Stimulated activated CD4-positive, alpha-beta T cell treated with anti-CD3 and anti-CD28 coated beads, TNF-alpha, amount 100 ng/mL, for 1 hour (primary cell): ENCODE measurements at places on chromosomes 4 and X.

- DNase-seq = no peak
Observed at GRCh38 chr4:124478470-124478869, 234.1 kb downstream of the ANKRD50 start.

DNA sequence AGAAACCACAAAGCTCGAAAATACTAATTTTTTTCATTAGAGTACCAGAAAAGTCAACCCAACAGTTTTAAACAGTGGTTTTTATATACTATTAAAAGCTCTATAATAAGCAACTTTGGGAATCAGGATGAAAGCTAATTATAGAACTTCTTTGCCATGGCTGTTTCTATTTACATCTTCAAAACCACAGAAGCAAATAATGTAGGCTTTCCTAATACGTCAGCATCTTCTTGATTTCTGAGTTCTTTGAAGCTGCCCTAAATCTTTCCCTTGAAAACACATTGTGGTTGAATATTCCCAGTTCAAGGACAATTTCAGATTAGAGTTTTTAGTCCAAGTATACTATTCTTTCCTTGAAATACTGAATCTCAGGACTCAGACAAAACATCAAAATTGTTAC, 460.2 kb upstream of the FAT1 start:
- DNase-seq = no peak

DNA sequence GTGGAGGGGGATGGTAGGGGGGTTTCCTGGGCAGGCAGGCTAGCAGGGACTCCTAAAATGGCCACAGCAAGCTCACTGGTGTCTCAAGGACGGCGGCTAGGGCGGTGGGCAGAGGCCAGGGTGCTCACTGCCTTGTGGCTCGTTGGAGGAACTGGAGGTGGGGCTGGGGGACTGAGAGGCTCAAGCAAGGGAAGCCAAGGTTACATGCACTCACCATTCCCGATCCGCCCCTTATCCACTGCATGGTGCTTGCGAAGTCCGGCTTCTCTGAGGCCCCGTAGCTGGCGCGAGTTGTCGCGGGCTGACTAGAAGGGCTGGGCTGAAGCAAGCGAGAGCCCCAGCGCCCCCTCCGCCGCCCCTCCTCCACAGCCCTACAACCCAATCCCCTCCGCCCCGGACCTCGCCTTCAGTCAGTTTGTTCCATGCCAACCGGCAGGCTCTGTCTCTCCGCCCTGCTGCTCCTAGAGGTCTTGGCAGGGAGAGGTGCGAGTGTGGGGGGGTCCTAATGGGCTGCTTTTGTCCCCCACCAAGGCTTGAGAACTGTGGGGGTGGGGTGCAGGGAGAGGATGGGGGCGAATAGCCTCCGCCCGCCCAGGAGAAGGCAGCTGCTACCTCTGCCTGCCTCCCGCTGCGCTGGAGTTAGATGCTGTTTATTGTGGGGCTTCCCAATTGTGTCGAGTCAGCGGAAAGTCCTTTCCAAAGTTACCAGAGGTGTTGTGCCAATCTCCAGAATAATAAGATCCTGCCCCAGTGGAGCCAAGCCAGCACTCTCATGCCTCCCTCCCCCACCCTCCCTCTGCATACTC, at the start of gene ARHGEF9:
TSS of gene ARHGEF9 (minus strand) at position 313 of the 806 bp plus-strand sequence. CDS start at position 244, 69 bp downstream.
- DNase-seq = no peak

DNA sequence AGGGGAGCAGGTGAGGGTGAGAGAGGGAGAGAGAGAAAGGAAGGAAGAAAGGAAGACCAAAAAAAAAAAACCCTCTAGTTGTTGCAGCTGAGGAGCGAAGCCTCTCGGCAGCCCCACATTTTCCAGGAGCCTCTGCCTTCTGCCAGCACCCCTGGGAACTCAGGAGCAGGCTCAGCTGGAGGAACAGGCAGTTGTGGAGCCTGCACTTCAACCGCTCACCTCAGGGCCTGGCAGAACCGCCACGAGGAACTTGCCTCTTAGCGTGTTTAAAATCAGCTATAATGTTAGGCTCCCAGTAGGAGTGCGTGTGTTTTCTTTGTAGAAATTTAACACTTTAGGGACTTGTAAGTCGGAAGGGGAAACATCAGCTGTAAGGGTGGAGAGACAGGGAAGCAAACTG, 65.7 kb downstream of the SEL1L3 start:
- DNase-seq = no peak

DNA sequence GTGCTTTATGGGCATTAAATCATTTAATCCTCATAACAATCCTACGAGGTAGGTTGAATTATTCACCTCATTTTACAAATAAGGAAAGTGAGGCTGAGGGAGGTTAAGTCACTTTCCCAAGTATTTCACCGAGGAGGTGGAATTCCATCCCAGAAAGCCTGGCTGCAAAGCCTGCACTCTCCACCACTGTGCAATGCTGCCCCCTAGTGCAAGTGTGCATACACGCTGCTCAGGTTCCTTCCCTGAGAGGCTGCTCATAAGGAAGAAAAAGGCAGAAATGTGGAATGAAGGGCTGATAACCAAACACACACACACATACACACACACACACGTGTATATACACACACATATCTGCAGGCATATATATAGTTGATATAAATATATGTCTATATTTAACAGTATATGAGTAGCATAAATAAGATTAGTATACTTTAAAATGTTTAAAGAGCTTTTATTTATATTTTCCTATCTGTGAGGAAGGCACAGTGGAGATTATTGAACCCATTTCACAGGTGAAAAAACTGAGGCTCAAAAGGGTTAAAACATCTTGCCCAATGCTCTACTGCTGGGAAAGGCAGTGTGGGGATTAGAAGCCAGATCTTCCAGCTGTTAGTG, 714.5 kb upstream of the TENM3 start:
- DNase-seq = no peak

DNA sequence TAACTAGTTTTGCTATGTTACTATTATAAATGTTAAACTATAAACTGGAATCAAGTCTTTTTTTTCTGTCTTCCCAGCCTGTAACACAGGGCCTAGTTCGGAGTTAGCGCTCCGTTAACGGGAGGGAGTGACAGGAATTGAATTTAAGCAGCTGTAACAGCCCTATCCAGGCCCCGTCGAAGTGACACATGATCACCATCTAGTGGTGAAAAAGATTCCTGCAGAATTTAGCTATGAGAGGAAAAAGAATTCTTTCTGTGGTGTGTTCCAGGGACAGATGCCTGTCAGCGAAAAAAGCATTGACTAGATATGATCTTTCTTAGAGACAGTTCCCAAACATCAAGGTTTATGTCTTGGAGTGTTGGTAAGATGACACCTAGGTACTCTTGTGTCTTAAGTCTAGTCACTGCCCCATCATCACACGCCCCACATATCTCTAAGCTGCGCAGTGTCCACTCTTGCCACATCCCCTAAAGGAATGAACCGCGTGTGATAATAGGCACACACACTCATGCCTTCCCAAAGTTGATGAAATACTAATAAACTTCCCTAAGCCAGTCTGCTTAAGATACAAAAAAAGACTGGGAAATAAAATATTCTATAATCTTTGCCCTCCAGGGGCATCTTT, 2.1 kb downstream of the GAB3 start:
- DNase-seq = no peak

- no peak for DNase-seq
Observed at GRCh38 chr4:169565606-169566005, 46.8 kb downstream of the NEK1 start.

GRCh38 chrX:39896951-39897740, 200.6 kb downstream of the BCOR start:
- DNase-seq = no peak

DNA sequence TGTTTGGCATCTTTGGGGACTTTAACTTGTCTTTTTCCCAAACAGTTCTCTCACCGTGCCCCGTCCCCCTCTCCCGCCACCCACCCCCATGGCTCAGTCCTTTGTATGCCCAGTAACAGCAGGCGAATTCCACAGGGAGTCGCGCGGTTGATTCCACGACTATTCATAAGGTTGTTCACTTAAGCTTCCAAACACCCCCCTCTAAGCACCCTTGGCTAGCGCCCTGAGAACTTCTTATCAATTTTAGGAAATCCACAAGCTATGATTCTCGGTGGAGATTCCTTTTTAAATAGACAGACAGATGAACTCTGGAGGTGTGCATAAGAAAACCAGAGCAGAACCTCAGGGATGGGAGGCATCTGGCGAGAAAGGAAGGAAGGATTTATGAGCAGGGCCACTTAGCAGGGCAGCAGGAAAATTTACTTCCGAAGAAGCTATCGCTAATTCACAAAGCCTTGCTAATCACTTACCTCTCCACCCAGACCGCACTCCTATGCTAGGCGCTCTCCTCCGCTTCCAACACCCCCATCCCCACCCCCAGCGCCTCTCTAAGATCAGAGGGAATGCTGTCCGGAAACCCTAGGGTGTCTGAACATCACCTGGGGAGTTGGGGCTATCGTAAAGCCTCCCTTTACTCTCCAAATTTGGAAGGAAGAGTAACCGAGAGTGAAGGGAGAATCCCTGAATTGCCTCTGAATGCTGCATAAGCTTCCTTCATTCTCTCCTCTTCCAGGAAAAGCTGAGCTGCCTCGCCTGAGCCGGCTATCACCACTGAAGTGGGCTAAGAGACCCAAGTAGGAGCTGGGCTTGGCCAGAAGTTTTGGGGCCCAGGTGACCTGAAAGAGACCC, 1.7 kb downstream of the UNC5C start:
- no peak for DNase-seq

- DNase-seq = no peak
Observed at GRCh38 chr4:127783026-127783769, 1.1 kb downstream of the HSPA4L start.

DNA sequence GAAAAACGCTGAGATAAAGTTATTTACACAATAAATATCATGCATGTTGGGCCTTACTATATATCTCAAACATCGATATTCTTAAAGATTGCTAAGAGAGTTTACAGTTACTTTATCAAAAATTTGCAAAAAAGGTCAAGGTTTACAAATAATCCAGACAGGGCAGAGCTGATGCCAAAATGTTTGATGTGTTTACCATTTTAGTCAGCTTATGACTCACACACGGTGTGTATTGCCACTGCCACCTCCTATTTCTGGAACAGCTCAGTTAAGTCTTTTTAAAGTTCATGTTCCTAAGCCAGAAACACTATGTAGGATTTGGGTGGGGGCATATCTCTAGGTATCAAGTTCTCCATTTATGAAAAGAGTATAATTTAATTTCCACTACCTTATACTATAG, 580.6 kb downstream of the INPP4B start:
- DNase-seq = no peak

GRCh38 chr4:81549984-81550383, 78.3 kb upstream of the RASGEF1B start:
- DNase-seq = no peak

- DNase-seq = no peak
Observed at GRCh38 chr4:17188547-17189400, 290.3 kb upstream of the LDB2 start.

- no peak for DNase-seq
Observed at GRCh38 chr4:15238720-15239119, 189.1 kb upstream of the C1QTNF7 start.

GRCh38 chr4:26803211-26803861, 57.3 kb upstream of the STIM2 start:
- no peak for DNase-seq

DNA sequence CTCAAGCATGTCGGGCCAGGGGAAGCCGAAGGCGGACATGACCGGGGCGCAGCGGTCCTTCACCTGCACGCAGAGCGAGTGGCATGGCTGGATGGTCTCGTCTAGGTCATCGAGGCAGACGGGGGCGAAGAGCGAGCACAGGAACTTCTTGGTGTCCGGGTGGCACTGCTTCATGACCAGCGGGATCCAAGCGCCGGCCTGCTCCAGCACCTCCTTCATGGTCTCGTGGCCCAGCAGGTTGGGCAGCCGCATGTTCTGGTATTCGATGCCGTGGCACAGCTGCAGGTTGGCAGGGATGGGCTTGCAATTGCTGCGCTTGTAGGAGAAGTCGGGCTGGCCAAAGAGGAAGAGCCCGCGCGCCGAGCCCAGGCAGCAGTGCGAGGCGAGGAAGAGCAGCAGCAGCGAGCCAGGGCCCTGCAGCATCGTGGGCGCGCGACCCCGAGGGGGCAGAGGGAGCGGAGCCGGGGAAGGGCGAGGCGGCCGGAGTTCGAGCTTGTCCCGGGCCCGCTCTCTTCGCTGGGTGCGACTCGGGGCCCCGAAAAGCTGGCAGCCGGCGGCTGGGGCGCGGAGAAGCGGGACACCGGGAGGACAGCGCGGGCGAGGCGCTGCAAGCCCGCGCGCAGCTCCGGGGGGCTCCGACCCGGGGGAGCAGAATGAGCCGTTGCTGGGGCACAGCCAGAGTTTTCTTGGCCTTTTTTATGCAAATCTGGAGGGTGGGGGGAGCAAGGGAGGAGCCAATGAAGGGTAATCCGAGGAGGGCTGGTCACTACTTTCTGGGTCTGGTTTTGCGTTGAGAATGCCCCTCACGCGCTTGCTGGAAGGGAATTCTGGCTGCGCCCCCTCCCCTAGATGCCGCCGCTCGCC, at the start of gene SFRP2:
TSS of gene SFRP2 (minus strand) at position 671 of the 864 bp plus-strand sequence. CDS start at position 423, 248 bp downstream.
- no peak for DNase-seq

GRCh38 chrX:14220386-14220944, 190.8 kb upstream of the GEMIN8 start:
- DNase-seq = no peak

GRCh38 chrX:48472225-48472624, 2.2 kb upstream of the SLC38A5 start:
- no peak for DNase-seq

DNA sequence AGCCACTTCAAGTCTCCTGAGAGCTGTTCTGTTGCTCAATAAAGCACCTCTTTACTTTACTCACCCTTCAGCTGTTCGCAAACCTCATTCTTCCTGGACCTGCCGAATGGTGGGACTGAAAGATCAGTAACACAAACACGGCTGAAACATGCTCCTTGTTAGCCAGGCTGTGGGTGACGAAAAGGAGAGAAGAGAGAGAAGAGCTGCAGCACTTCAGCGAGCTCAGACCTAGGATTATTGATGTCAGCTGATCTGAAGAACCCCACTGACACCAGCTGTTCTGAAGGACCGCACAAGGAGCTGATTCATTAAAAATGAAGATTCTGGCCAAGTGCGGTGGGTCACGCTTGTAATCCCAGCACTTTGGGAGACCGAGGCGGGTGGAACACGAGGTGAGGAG, 2020.0 kb upstream of the ADGRL3 start:
- no peak for DNase-seq

DNA sequence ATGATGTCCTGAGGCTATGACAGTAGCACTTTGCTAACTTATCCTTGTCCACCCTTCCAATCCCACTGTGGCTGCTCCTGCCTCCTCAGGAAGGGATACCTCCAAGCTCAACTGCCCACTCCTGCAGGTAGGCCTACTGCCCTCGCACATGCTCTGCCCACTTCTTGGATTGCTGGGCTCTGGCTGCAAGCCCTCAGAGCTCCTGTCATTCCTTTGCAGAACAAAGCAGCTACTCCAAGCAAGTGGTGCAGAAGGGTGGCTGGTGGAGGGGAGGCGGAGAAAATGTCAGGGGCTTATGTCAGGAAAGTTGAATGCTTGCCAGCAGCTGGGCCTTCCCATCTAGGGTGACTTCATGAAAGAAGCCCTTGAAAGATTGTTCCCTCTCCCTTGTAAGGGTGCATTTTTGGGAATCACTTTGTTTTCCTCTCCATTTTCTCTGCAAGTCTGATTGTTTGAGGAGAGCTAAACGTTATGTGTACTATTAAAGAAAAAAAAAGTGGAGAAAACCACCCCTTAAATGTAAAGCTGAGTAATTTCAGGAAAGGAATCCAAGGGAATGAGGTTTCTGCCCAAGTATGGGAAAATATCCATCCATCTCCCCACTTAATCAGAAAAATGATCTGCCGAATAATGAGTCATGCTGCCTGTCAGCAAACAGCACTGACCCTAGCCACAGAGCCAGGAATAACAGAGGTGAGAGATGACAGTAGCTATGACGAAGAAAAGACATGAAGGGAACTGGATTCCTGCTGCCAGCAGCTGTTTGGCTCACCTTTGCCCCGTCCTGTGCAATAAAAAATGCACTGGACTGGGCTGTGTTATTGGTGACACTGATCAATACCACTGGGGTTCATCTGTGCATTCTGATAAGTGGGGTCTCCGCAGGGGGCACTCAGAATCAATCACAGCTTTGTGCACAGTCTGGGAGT, 102.0 kb downstream of the RTL5 start:
- no peak for DNase-seq
